Activated CD4-positive, CD25-positive, alpha-beta regulatory T cell treated with anti-CD3 and anti-CD28 coated beads, Interleukin-2, amount 50 U/mL, for 16 hours (primary cell): ENCODE measurements at places on chromosomes 2 and 18.

DNA sequence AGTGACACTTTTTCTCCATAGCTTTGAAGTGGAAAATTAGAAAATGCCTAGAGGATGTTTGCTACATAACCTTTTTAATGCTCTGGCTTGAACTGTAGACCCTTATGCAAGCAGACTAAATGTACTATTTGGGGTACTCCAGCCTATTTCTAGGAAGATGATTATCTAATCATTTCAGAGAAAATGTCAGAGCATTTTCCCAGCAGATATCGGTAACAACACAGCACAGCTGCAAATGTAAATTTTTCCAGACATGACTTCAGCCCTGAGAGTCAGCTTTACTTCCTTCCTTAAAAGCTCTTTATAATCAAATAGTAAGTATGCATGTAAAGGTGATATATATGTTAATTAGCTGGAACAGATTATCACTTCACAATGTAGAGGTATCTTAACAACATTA lies 1647.1 kb downstream of the SUCLG1 start:
- DNase-seq: no peak

- DNase-seq: no peak
These were observed 992.2 kb upstream of the ACVR2A start for GRCh38 chr2:146852661-146853060.

DNA sequence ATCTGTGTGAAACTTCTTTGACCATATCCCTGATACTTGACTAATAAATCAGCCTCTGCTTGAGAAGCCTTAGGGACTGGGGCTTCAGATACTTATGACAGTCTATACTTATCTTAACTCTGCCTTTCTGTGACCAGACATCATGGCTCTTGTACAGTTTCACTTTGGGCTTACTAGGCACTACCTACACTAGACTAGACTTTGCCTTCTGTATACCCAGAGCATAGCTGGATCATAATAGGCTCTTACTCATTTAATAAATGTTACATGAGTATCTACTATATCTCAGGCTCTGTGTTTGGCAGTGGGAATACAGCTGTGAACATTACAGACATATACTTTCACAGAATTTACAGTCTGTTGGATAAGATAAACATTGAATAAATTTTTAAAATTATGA lies 9.0 kb downstream of the UGP2 start:
- no peak for DNase-seq

- DNase-seq: no peak
These were observed 56.2 kb downstream of the POLR1A start for GRCh38 chr2:86049529-86049928.

GRCh38 chr2:168781191-168781817 lies 21.1 kb upstream of the NOSTRIN start:
- no peak for DNase-seq

DNA sequence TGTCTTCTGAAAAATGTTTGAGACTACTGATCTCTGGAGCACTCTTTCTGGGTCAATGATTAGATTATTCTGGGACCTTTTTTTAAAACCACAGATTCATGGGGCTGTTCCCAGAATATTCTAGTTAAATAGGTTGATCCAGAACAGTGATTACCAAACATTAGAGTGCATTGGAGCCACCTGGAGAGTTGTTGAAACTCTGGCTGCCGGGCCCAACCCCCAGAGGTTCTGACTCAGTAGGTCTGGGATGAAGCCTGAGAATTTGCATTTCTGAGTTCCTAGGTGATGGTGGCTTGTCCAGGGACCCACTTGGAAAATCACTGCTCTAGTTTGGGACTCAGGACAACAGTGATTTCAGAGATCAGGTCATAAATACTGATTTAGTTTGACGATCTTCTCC lies 197.3 kb downstream of the PTPRM start:
- no peak for DNase-seq

DNA sequence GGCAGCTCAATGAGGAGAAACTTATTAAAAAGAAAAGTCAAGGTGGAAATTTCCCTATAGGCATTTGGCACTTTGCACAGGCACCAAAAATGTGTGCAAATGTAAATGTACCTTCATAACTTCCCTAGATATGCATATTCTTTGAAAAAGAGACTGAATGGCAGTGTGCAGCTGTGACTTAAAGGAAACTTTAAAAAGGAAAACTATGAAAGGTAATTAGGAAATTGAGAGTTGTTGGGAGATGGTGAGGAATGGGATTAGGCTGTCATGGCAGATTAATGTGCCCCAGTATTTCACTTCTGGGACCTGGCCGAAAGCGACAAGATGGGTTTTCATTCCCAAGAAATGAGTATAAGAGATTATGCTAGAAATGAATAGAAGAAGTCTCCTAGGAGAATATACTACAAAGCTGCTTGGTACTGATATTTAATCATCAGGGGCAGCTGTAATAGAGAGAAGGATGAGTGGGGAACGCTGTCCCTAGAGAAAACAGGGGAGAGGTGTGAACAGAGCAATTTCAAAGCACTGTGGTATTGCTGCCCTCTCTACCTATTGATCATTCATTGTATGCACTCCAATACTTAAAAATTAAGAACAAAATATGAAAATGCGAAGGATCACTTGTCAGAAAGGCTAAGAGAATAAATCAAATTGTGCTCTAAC lies 313.1 kb downstream of the AGPS start:
- no peak for DNase-seq

DNA sequence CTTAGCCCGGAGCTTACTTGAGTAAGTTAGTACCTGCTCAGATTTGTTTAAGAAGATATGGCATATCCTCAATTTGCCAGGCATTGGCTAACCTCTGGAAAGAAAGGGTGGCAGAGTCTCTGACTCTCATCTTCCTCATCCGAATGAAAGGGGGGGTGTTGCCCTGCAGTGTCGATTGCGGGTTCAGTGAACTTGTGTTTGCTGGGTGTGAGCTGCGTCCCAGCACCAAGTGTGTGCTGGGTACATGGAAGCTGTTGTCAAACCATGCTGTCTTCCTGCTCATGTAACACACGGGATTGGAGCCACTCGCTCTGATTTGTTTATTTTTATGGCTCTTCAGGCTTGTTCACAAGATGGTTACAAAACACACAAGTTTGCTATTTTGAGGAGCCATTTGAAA lies 171.4 kb upstream of the PXDN start:
- DNase-seq: no peak

GRCh38 chr2:159585622-159586021 lies 30.7 kb downstream of the BAZ2B start:
- DNase-seq: no peak

DNA sequence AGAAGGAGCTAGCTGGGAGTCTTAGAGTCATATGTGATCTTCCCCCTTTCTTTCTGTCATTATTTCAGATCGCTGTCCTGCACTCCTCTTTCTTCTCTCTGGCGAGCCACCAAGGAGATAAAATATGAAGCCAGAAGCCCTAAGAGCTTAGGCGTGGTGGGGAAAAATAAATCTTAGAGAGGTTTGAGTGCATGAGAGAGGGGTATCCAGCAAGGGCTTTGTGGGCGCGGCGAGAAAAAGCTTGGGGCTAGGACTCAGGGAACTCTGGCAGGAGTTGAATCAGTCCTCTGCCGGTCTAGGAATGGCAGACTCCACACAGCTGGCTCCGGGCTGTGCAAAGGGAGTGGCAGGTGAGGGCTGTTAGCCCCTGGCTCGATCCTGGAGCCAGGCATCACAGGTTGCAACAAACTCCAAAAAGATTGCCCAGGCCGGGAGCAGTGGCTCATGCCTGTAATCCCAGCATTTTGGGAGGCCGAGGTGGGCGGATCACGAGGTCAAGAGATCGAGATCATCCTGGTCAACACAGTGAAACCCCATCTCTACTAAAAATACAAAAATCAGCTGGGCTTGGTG lies 20.1 kb upstream of the IGFBP5 start:
- no peak for DNase-seq

DNA sequence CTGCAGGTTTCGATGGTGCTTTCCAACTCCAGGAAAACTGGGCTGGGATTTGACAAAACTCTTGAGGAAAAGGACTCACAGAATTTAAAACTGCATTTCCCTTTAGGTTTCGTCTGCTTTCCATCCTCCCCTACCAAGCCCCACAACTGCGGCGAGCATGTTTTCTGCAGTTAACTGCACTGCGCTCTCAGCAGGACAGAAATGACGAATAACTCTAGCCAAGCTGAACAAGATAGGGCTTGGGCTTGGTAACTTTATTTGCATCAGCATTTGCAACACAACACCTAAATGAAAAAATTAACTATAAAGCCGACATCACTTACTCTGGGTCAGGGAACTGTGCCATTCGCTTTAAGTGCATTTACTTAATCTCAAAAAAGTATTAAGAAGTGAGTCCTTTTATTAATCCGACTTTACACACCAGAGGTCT lies 669 bp upstream of the PIKFYVE start:
- peak; percentile 15 for DNase-seq

DNA sequence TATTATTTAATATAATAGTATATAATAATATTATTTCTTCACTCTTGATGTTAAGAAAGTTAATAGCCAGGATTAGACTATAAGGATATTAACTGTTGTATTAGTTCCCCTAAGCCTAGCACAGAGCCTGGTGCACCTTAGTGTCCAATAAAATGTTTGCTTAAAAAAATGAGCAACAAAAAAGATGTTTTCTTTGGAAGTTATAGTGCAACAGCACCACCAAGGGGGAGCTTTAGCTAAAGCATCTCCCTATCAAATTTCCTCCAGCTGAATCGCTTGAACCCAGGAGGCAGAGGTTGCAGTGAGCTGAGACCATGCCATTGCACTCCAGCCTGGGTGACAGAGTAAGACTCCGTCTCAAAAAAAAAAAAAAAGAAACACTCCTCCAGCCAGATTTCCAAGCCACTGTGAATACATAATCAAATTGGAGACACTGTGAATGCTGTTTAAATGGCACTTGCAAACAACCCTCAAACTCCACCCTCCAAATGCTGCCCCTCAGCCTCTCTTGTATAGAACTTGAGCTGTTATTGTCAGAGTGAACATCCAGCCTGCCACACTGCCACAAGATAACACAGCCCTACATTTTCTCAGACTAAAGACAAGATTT lies 221.9 kb downstream of the DYM start:
- DNase-seq: no peak

GRCh38 chr2:173553593-173553992 lies 198.9 kb downstream of the CDCA7 start:
- no peak for DNase-seq

DNA sequence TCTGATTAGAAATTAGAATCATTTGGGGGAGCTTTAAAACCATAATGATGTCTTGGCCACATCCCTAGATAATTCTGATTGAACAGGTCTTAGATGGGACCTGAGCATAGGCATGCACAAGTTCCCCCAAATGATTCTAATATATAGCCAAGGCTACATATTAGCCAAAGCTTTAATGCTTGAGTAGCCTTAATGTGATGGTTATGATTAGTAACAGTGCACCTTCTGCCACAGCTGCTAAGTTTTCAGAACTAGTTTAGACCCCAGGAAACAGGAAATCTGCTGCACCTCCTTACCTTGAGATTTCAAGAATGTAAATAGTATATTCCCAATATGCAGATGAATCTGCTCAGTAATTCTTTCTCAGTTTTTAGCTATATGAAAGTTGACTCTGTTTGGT lies 119.8 kb downstream of the PTPN4 start:
- no peak for DNase-seq

GRCh38 chr2:219631406-219631891 lies 4.0 kb downstream of the SLC4A3 start:
- no peak for DNase-seq
